Trophoblast cell (in vitro differentiated cells and primary cell): ENCODE measurements at places on chromosomes 1 and 21.

GRCh38 chr1:30725450-30726095 is 2.2 kb upstream of the MATN1 start:
- no peak for DNase-seq

DNA sequence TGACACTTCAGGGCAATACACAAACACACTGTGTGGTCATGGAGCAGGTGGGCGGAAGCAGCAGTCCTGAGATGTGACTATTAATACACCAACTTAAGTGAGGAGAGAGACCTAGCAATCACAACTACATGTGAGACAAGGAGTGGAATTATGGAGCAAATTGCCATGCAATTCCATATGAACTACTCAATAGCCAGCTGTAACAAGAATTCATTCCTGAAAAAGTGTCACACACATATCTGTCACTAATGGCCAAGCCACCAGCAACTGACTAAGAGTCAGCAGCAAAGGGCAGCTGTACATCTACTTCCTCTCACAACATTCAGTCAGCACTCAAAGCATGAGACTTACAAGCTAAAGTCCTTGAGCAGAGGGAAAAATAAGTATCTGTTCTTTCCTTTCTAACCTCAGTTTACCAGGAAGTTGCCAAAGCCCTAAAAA is 46.2 kb downstream of the GPR3 start:
- peak; percentile 12 for DNase-seq

- DNase-seq = no peak
Observed at GRCh38 chr1:85838238-85838637, 130.0 kb upstream of the ZNHIT6 start.

DNA sequence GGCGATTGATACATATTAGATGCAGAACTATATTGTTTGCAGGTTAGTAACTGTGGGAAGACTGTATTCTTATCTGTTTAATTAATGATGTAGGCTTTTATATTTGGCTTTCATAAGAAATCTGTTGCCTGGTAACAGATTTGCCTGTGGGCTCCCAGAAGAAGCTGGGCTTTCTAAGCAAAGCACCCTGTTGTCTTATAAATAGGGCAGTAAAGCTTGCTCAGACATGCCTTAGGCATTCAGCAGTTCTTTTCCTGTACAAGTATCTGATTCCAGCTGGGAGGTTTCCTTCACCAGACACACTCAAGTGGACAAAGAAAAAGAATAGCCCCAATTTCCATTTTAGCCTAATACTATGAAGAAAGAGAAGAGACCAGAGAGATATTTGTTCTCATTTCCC is 524.0 kb downstream of the LRRIQ3 start:
- no peak for DNase-seq

DNA sequence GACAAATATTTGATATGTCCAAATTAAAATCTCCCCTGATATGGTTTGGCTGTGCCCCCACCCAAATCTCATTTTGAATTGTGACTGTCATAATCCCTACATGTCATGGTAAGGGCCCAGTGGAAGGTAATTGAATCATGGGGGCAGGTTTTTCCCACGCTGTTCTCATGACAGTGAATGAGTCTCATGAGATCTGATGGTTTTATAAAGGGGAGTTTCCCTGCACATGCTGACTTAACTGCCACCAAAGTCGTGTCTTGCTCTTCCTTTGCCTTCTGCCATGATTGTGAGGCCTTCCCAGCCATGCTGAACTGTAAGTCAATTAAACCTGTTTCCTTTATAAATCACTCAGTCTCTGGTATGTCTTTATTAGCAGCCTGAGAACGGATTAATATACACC is 207.0 kb downstream of the BARHL2 start:
- DNase-seq = no peak

DNA sequence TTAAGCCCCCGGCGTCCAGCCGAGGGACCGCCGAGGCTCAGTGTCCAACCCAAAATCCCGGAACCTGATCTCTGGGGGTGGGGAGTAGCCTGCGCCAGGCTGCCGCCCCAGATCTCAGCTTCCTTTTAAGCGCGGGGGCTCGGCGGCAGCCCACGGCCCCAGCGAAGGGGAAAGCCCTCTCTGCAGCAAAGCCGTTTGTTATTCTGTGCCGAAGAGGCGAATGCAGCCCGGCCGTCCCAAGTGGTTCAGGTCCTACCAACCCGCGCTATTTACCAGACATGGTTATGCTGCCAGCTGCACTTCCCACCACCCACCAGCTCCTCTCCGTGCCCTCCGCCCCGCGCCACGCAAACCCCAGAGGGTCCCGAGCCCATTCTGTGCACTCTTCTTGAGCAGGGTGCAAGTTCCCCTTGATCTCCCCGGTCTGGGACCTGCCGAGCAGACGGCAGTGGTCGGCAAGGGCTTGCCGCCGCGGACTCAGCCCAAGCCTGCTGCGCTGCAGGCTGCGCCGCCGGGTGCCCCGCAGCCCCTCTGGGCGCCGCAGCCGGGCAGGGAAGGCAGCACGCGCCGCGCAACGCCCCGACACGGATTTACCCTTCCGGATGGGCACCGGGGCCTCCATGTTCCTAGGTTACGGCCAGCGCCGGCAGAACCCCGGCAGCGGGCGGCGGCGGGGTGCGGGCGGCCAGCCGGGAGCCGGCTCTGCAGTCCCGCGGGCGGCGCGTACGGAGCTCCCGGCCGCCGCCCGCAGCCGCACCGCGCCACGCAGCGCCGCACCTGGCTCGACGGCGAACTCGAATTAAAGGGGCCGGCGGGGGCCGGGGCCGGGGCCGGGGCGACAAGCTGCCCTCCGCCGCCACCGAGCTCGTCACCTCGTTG is 738 bp upstream of the KCNA2 start:
- DNase-seq = peak; percentile 33

- DNase-seq = no peak
Observed at GRCh38 chr1:155976913-155977689, 1.2 kb downstream of the ARHGEF2 start.

DNA sequence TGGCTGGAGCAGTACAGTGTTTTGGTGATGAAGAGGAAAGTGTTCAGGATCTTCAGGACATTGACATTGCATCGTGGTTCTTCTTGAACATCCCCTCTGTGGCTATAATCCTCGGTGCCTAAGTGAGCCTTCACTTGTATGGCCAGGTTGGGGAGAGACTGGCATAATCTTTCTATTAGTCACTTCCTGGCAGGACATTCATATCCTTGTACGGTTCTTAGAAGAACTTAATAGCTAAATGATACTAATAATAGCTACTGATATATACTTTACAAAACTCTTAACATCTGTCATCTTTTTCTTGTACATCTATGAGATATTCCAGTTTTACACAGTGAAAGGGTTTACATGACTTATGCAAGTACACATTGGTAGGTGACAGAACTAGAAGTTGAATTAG is 35.8 kb downstream of the CELF3 start:
- no peak for DNase-seq

- no peak for DNase-seq
Observed at GRCh38 chr1:153513023-153513422, 22.8 kb downstream of the S100A6 start.

DNA sequence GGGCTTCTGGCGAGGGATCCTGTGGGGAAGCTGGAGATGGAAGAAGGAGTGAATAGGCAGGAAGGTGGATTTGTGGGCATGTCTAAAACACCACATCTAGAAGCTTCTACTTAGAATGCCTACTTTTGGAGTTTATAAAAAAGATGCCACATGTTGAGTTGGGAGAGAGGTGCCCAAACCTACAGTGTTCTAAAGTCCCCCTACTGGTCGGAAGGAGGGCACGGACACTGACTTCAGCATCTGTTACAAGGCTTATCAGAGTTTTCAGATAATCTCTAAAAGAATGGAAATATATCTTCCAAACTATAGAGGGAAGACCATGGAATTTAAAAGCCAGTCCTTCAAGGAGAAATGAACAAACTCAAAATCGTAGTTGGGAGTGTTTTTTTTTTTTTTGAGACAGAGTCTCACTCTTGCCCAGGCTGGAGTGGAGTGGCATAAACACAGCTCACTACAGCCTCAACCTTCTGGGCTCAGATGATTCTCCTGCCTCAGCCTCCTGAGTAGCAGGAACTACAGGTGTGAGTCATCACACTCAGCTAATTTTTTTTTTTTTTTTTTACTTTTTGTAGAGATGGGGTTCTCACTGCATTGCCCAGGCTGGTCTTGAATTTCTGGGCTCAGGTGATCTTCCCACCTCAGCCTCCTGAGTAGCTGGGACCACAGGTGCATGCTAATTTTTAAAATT is 14.8 kb downstream of the IBA57 start:
- DNase-seq = no peak

DNA sequence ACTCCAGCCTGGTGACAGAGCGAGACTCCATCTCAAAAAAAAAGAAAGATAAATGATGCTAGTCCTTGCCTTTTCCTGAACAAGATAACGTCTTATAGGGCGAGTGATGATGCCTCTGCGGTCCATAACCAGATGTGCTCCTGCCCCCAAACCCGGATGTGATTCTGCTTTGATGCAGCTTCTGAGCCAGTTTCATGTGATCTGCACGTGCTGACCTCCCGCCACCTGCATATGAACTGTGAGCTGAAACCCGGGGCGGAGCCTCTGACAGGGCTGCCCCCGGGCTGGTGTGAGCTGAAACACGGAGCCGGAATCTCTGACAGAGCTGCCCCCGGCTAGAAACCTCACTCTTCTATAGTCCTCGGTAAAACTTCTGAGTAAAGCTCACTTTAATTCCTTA is 1.3 kb downstream of the KRTAP12-4 start:
- DNase-seq = no peak

- no peak for DNase-seq
Observed at GRCh38 chr1:229197265-229197585, 73.7 kb upstream of the RAB4A start.

- DNase-seq = peak; percentile 61
Observed at GRCh38 chr1:20483833-20484518, 2.0 kb downstream of the CAMK2N1 start.
